ENCODE measurements at places on chromosomes 2 and 18.

GRCh38 chr2:11568436-11568835 is 34.6 kb downstream of the GREB1 start:
- DNase-seq: no peak

DNA sequence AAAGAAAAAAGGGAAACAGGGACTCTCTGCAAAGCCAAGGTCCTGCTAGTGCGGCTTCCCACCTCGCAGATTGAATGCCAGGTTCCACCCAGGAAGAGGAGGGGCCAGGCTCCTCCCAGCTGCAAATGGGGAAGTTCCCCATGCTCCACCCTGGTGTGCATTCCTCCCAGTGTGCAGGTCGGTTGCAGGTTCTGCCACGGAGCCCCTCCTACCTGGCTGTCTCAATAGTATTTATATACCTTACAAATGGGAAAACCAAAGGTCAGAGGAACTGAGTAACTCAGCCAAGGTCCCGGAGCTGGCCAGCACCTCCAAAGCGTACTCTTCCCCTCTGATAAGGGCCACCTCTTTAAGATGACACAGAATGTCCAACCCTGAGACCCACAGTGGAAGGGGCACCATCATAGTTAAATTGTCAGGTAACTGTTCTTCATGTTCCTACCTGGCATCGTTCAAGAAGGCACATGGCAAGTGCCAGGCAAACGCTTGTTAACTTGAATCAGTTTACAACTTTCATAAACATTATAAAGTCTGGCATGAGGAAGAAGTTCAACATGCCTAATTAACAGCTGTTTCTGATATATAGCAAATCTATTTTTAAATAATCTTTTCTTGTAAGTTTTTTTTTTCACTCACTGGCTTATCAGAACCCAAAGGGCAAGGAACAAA is 35.5 kb downstream of the POU3F3 start:
- DNase-seq: no peak

DNA sequence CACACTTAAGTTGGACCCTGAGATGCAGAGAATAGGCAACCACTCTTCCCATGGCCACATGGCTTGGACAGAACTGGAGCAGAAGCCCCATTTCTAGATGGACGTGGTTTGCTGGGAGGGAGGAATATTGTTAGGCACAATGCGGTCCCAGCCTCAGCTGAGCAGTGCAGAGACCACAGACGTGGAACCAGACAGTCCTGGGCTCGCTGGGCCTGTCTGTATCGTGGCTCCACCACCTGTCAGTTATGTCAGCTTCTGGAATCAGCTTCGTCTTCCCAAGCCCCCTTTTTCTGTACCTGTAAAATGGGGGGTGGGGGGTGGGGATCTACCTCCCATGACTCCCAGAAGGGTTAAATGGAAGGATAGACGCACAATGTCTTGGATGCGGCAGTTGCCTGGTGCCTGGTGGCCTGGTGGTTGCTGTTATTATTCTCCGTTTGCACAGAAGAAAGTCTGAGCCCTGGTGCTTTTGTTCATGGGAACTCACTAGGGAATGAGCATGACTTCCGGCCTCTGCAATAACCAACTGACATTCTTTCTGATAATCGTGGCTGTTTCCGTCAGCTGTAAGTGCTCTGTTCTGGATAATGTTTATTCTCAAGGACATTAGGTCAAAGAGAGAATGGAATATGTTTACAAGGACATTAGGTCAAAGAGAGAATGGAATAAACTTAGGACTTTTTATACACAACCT is 31.4 kb downstream of the COLEC11 start:
- DNase-seq: no peak

DNA sequence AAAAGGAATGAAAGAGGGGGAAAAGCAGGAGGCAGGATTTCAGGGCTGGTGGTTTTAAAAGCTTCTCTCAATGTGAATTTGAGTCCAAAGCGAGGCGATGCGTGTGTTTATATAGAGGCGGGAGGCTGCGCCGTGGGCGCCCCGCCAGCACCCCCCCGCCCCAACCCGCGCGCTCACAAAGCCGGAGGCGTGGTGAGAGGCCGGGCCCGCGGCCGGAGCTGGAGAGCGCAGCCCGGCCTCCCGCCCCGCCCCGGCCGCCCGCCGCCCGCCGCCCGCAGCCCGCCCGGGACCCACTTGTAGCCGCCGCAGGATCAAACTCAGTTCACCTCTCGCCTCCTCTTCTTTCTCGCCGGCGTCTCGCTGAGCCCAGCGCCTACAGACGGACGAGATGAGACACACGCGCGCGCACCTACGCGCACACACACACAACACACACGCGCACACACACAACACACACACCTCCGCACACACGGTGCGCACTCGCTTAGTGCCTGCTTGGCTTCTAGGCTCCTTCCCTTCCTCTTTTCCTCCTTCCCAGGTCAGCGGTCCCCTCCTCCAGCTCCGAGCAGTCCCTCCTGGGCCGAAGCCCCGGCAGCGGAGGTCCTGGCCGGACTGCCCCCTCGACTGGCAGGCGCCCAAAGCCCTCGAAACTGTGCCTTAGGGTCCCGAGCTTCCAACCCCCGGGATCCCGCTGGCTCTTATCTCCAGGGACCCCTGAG is 1.3 kb upstream of the CYP26B1 start:
- no peak for DNase-seq

Measured in SW 1271 (cell line).